ENCODE measurements at places on chromosomes 7 and 10.

- no peak for DNase-seq
These were observed 26.4 kb downstream of the PARP12 start for GRCh38 chr7:140036224-140036962.

GRCh38 chr7:66669088-66669487 lies 40.4 kb downstream of the KCTD7 start:
- DNase-seq = peak; percentile 34

GRCh38 chr7:122588621-122589020 lies 110.3 kb downstream of the RNF133 start:
- no peak for DNase-seq

GRCh38 chr7:134343796-134344195 lies 27.1 kb upstream of the SLC35B4 start:
- no peak for DNase-seq

GRCh38 chr10:113335592-113335991 lies 217.3 kb upstream of the HABP2 start:
- no peak for DNase-seq

DNA sequence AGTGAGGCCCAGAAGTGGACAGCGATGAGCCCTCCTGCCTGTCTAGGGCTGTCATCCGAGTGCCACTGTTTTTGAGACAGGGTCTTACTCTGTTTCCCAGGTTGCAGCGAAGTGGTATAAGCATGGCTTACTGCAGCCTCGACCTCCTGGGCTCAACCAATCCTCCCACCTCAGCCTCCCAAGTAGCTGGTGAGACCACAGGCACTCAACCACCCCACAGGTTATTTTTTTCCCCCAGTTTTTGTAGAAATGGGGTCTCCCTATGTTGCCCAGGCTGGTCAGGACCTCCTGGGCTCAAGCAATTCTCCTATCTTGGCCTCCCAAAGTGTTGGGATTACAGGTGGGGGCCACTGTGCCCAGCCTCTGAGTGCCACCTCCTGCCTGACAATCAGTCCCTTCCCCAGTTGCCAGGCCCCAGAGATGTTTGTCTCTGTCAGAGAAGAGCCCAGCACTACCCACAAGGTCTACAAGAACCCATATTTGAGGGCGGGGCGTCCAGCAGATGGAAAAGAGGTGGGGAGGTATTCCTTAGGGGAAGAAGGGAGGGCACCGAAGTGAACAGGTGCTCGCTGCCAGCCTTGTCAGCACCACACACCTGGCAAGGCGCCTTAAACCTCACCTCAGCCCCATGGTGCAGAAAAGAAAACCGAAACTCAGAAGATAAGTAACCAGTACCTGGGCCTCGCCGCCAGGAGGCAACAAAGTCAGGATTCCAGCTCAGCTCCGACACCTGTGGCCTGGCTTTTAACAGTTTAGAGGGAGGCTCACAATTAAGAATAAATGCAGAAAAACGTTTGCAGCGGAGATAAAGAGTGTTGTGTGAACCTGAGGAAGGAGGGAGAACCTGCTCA lies 77.4 kb upstream of the ANLN start:
- DNase-seq = no peak

DNA sequence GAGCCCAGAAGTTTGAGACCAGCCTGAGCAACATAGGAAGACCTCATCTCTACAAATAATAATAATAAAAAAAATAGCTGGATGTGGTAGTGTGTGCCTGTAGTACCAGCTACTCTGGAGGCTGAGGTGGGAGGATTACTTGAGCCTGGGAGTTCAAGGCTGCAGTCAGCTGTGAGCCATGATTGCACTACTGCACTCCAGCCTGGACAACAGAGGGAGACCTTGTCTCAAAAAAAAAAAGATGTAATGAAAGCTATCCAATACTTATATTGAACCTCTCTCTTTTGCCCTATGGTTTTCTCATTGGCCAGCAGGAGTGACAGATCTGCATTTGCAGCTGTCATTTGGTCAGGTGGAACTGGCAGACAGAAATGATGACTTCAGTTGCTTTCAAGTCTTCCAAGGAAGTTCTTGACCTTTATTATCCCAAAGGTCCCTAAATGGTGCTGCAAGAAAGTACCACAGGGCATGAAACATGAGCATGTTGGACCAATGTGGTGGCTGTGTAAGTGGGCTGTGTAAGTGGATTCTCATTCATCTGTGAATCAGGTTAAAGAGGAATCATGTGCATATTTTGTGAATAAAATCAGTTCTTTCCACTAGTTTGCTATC lies 99.4 kb downstream of the CALD1 start:
- DNase-seq = no peak

DNA sequence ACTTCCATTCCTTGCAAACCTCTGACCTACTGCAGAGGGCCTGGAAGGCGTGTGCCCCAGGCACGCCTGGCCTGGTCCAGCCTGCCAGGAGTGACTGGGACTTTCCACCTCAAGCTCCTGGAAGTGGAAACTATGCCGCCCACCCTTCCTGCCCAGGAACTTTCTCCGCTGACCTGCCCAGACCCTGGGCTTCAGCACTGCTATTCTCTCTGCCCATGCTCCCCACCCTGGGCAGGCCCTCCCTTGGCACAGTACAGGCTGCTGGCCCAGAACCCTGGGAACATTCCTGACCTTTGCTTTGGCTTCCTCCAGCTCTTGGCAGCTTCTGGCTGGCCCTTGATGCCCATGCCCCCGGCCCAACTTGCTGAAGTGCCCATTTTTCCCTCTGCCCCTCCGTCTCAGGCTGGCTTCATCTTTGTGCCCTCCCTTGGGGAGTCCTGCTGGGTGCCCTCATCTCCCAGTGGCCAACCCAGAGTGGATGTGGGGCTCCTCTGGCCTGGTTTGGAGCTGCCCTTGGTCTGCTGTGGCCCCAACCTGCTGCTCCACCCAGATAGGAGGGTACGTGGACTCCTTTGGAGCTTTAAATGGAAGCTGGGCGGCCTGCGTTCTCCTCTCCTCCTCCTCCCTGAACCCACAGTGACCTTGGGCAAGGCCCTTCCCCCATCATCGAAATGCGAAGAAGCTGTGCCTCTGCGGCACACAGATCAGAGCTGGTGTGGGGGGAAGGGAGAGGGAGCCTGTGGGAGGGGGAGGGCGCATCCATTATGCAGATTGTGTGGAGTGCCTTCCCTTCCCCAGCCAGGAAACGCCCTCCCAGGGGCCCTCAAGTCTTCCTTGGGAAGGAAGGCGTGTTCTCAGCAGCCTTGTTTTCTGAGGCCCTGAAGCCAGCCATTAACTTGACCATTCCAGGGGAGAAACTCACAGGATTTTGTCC lies 3.4 kb downstream of the MMRN2 start:
- DNase-seq = peak; percentile 44

DNA sequence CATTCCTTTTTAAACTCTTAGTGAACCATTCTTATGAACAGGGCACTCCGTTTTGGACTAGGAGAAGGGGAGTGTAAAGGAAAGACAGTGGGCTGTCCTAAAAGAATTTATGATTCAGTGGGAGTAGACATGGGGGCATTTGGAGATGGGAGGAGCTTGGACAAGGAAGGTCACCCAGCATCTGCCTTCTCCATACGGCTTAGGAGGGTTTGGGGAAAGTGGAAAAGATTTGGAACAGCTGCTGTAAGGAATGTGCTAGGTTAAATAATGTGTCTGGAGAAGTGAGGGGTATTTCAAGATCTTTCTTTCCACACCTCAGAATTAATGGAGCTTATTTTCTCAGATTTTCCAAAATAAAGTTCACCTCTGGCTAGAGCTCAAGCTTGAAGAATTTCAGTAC lies 24.0 kb downstream of the SLC35G1 start:
- DNase-seq = no peak

DNA sequence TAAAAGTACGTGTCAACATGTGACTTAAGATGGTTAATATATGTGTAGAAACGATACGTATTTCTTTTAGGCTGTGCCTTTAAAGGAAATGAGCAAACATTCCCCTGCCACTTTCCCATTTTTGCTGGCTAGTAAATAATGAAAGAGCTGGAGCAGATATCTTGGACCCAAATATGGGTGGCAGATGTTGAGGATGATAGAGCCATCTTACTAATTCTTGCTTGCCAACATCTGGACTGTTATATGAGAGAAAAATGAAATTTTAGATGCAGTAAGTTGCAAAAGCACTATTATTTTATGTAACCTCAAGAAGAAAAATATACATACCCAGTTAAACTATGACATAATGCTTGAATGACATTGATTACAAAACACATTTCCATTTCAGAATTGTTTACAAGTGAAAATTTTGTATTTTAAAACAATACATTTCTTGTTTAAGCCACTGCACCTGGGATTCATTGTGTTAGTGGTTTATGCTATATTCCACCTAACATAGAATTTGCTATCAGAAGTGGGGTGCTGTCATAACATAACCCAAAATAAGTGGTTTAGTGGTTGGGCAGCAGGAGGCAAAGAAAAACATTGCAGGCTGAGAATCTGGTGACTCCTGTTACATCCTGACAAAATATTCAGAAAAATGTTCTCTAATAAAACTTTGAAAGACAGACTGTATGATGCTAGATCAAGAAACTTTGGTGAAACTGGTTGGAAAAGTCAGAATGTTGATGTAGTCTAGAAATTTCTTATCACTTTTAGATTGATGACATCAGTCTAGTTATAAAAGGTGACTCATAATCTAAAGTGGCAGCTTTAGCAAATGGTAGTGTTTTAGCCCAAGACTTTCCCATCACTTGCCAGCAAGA lies 305.0 kb downstream of the PTEN start:
- no peak for DNase-seq

- no peak for DNase-seq
These were observed 98.4 kb upstream of the FAM3C start for GRCh38 chr7:121494516-121494915.

DNA sequence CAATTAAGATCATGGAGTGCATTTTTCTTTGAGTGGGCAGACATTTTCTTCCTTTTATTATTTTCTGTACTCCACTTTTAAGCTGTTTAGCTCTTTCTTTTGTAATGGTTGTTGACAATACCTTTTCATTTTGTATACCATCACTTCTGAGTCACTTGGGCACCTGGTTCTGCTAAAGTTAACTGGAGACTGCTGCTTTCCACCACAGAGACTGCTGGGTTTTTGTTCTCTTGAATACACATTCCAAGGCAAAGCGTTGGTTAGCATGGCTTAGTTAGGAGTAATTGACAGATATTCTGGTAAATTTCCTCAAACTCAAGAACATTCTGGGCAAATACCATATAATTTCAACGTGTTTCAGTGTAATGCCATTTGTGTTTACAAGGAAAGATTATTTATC lies 541.9 kb upstream of the CELF2 start:
- no peak for DNase-seq

DNA sequence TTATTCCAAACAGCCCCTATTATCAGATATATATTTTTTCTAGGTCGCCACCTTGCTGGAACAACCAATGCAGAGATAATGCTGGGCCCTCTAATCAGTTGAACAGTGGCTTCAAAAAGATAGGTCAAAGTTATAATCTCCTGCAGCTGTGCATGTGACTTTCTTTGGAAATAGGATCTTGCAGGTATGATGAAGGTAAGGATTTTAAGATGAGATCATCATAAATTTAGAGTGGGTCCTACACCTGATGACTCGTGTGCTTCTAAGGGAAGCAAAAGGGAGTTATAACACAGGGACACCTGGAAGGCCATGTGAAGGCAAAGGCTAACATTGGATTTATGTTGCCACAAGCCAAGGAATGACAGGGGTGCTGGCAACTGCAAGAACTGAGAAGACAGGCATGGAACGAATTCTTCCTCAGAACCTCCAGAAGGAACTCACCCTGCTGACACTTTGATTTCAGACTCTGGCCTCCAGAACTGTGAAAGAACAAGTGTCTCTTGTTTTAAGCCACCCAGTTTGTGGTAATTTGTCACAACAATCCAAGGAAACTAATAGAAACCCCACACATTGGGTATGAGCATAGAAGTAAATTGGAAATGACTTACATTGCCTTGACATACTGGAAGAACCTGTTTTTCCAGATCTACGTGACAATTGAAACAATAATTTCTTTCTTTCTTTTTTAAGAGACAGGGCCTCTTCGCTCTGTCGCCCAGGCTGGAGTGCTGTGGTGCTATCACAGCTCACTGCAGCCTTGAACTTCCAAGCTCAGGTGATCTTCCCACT lies 34.4 kb downstream of the CCDC71L start:
- no peak for DNase-seq

GRCh38 chr10:88270871-88271713 lies 312.0 kb downstream of the RNLS start:
- no peak for DNase-seq

GRCh38 chr7:13990319-13990983 lies 985 bp upstream of the ETV1 start:
- peak; percentile 13 for DNase-seq

DNA sequence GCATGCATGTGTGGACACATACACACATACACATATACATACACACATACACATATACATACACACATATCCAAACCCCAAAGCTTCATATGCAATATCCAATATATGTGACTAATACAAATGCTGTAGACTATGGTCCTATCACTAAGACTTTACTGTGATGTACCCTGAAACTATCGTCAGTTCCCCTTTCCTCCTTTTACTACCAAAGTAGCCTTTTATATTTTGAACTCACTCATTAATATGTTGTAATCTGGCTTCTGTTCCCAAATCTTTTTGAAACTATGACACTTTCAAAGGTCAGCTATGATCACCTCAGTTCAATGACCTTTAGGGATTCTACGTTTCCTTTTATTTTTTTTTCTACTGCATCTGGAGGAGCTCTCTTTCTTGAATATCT lies 64.8 kb upstream of the TFEC start:
- no peak for DNase-seq

DNA sequence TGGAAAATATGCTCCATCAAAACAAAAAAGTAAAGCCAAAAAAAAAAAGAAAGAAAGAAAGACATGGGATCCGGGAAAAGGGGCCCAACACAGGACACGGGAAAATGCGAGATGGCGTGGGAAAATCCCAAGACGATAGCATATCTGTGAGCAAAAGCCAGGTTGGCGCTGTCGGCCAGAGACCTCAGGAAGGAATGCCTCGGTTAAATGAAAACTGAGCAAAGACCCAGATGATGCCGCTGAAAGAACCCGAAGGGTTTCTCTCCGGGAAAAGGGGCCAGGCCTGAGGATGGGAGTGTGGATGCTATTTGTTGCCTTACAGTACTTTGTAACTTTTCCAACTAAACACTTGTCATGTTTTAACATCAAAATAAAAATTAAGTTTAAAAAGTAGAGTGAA lies 49.5 kb upstream of the PPP2R2D start:
- no peak for DNase-seq

GRCh38 chr7:45543473-45543872 lies 30.7 kb upstream of the ADCY1 start:
- DNase-seq = no peak
